Hypothalamus (tissue), 51 donors: ENCODE measurements at places on chromosomes 5 and 9.

DNA sequence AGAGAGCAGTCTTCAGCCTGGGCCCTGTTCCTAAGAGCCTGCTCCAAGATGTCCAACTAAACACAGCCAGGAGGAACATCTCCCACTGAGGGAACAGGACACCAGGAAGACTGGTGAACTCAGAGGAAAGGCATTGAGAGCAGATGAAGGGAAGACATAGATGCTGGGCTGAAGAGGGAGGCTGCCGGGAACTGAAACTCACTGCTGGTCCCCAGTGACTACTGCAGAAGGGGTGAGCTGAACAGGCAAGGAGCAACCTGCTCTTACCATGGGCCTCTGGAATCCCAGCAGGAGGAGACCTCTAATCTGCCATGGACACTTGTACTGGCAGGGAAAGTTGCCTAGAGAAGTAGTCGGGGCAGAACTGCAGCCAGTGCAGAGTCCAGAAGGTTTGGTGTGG, 95.7 kb downstream of the TRPM3 start:
- DNase-seq = no peak

DNA sequence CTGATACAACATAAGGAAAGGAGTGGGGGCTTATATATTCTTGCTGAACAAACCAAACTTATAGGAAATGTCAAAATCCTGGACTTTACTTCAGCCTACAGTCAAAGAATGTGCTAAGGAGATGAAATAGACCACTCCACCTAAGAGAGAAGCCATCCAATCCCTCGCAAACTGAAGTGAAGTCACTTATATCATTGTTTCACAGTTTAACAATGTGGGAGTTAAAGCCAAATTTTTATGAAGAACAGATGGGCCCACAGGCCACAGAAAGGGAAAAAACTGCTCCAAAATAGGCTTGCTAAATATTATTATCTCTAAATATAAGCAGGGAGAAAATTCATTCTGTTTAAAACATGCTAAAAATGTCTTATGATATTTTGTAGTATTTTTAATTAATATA, 233.3 kb downstream of the GAS1 start:
- DNase-seq = no peak

DNA sequence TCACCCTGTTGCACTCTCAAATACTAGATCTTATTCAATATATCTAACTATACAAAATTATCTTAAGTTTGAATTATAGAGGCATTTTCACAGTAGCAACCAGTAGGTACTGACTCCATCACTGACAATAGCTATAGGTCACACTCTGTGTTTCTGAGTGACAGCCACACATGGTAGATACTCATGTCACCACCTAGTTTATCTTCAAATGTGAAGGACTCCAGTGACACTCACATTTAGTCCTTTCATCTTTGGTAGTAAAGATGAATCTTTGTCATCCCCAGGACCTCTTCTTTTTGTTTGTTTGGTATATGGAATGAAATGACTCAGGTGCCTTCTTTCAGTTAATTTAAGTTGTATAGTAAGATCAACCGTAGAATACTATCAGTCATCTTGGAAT, 102.5 kb upstream of the DHFR start:
- no peak for DNase-seq

GRCh38 chr5:160312134-160312959, at the start of gene CCNJL:
Gene CCNJL, minus strand, starts transcription at chr5:160312564. Its CDS starts 641 bp downstream, at chr5:160311923.
- no peak for DNase-seq

- no peak for DNase-seq
Measured at GRCh38 chr5:100667161-100667630, 132.0 kb downstream of the FAM174A start.

GRCh38 chr9:92947268-92948037, at the start of gene FGD3:
Gene FGD3, plus strand, starts transcription at chr9:92947523. Its CDS starts 28,734 bp downstream, at chr9:92976257.
- DNase-seq = no peak

DNA sequence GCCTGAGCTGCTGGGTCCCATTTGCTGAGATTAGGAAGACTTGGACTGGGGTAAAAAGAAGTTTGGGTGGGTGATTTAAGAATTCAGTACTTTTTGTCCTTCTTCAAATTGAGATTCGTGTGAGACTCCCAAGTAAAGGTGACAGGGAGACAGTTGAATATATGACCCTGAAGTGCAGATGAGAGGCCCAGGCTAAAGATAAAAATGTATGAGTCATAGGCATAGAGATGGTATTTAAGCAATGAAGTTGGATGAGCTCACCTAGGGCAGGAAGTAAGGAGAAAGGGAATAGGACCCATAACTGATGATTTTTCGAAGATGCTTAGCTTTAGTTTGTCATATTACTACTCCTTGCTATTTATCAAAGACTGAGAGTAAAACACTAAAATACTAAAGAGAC, 255.9 kb upstream of the ADRA1B start:
- no peak for DNase-seq

- DNase-seq = no peak
Measured at GRCh38 chr9:37622462-37622861, 28.3 kb upstream of the FRMPD1 start.

- no peak for DNase-seq
Measured at GRCh38 chr5:74034733-74035132, 408.7 kb downstream of the ARHGEF28 start.

- DNase-seq = no peak
Measured at GRCh38 chr9:108710424-108710823, 145.4 kb downstream of the ACTL7B start.

- DNase-seq = no peak
Measured at GRCh38 chr9:76603448-76603895, 144.5 kb downstream of the GCNT1 start.

DNA sequence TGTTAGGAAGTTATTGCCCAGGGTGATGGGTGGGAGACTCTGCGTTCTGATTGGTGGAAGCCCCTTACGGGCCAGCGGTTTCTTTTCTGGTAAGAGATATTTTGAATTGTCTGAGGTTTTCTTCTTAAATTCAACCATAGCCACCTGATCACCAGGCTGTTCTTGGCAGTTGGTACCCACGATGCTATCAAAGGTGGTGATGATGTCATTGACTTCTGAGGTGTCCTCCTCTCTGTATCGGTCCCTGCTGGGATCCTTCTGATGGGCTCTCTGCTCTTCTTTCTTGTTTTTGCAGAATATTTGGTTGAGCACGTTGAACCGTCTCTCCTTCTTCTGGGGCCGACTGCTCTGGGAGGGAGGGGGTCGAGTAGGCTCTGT, 116.6 kb upstream of the IL6ST start:
- no peak for DNase-seq

GRCh38 chr5:73176250-73176649, 3.3 kb downstream of the TMEM174 start:
- no peak for DNase-seq
